ENCODE measurements at places on chromosomes 16 and 17.

DNA sequence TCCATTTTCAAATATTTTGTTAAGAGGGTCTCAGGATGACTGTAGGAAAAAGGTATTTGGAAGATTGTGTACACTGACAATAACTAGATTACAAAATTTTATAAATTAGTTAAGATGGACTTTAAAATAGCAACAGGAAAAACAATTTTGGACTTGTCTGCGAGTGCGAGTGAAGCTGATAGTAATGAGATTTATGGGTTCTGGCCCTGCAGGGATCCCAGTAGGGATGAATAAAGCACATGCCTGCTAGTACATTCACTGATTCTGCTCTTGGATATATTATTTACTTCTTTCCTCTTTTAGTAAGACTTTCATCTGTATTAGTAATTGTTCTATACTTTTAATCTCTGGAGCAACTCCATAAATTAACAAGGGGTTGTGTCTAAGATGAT is 28.2 kb downstream of the PRKCA start:
- no peak for DNase-seq

DNA sequence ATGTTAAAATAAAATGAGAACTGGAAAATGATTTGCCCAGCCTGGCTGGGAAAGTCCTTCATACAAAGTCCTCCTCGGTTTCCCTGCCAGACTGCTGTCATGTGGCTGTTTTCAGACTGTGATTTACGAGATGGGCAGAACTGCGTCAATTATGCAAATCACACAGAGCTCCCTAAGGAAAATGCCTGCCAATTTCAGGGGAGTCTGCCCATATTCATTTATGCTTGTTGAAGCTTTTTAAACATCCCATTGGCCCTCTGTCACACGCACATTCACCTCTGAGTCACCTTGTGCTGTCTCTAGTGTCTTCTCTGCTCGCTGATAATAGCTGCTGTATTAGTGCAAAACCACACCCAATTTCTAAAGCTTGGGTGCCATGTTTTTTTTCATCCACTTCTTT is 81.7 kb upstream of the FAM20A start:
- DNase-seq: no peak

DNA sequence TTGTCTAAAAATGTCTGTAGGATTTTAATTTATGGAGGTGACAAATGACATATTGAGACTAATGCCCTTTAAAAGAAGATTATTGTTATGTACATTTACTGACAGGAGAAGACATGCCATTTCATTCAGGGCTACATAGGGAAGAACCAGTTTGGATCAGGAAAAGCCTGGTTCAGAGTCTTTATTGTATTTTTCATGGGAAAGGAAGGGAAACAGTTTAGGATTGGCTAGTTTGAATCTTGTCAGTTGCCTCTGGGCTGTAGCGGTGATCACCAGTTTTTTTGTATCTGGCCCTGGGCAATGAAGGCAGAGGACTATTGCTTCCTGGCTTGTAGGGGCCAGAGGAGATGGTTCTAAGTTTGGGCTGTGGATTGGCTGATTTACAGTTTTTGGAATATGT is 31.8 kb downstream of the NSRP1 start:
- no peak for DNase-seq

DNA sequence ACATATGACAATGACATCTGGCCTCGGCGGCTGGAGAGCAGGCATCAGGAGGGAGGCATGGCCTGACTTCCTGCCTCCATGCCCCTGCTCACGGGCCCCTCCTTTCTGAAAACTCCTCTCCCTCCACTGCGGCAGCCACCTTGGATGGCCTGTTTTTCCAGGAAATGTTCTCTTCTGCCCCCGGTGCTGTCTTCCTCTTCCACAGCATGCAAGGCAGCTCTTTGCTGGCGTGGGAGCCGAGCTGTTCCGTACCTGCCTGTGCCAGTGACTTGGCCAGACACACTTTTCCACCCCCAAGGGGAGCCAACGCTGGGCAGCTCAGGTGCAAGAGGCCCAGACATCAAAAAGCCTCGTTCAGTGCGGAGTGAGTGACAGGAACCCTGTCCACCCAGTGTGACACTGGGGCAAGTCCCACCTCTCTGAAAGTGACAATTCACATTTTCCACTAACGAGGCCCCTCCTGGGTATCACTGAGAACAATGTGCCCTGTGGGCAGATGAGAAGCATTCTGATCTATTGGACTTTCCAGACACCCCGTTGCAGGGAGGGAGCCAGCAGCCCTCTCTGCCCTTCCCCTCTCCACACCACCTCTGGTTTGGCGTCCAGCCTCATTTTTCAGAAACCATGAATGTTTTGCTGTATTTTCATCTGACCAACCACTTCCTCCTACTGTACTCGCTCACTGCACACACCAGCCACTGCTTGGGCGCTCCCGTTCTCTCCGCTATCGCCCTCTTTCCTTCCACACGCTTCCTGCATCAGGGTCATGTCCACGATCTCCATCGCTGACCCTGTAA is 31.2 kb downstream of the NSMCE1 start:
- DNase-seq: peak; percentile 53

GRCh38 chr17:82989881-82990280 is 89.5 kb upstream of the METRNL start:
- no peak for DNase-seq

GRCh38 chr17:4574448-4575045 is 9.8 kb upstream of the SMTNL2 start:
- no peak for DNase-seq

DNA sequence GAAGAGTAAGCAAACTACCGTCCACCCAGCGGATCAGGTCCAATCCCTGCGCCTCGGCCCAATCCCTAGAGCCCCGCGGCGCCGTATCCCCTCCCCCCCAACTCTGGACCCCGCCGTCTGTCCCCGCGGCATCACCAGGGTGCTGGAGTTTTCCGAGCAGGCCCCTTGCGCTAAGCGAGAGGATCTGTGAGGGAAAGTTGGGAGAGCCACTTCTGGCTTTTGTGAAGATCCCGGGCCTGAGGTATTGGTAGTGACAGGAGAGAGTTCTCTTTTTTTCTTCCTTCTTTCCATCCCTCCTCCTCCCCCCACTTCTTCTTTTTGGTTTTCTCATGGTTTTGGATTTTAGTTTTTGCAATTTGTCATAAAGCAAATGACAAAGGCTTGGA is 3.5 kb upstream of the DLX4 start:
- DNase-seq: no peak

DNA sequence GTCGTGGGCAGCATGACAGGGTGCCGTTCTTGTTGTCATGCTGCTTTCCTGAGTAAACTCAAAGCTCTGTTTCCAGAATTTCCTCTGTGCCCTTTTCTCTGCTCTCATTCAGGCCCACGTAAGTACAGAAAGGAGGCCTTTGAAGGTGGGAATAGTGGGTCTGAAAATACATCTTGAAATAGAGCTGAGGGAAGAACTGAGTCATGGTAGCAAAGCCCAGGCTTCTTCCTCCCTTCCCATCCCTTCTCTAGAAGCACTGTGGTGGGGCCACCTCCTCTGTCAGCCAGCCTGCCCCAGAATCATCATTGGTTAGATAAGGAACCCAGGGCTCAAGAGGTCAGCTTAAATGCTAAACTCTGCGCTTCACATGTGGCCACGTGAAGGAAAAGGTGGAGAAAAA is 9.4 kb downstream of the CTRL start:
- no peak for DNase-seq

DNA sequence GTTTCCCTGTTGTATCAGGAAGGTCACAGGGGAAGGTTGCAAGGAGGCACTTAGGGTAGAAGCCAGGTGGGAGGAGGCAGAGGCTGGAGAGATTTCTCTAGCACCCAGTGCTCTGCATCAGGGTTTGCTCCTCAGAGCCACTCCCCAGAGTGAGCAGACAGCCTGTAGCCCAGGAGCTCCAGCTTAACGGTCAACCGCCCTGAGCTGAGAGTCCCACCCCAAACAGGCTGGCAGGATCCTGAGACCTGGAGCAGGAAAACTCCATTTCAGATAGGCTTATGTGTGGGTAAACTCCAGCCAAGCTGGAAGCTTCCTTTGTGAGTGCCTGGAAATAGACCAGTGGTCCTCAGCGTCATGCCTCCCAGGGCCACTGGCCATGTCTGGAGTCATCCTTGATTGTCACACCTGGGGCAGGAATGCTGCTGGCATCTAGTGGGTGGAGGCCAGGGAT is 37.9 kb downstream of the MPRIP start:
- no peak for DNase-seq

- no peak for DNase-seq
Observed at GRCh38 chr17:1000597-1001461, 3.9 kb downstream of the TIMM22 start.

GRCh38 chr16:57004387-57005250 is 15.3 kb downstream of the NLRC5 start:
- no peak for DNase-seq

DNA sequence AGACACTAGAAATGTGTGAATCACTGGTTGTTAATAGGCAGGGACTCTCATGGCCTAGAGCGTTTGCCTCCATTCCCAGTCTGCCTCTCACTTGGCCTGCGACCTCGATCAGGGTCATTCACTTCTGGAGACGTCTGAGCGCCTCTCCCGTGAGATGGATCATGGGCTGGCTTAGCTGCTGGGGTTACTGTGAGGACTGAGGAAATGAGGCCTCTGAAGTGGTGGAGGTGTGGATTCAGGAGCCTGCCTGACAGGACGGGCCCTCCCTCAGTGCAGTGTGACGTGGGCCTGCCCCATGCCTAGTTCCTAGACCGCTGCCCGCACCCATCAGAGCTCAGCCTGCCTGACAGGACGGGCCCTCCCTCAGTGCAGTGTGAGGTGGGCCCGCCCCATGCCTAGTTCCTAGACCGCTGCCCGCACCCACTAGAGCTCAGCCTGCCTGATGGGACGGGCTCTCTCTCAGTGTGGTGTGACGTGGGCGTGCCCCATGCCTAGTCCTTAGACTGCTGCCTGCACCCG is 61.9 kb downstream of the BANP start:
- no peak for DNase-seq

- peak; percentile 30 for DNase-seq
Observed at GRCh38 chr16:84735849-84736586, 36.2 kb downstream of the USP10 start.

- DNase-seq: no peak
Observed at GRCh38 chr16:57697896-57698537, 3.4 kb downstream of the DRC7 start.

DNA sequence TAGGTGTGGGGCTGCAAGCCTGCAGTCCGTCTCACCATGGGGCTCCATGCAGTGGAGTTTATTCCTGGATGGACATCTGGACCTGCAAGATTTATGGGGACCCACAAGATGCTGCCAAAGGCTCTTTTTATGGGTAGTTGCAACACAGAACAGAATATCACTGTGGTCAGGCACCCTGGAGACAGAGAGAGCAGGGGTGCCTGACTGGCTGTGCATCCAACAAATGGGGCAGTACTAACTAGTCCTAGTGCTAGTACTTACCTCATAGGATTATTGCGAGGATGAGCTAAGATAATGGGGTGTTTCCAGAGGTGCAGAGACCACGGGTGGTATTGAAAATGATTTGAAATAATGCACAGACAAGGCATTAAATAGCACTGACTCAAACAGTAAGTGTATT is 42.4 kb upstream of the MMP2 start:
- DNase-seq: no peak

GRCh38 chr17:48494335-48494734 is 36.5 kb downstream of the HOXB1 start:
- DNase-seq: no peak

- no peak for DNase-seq
Observed at GRCh38 chr16:4360538-4361021, 9.5 kb upstream of the PAM16 start.

GRCh38 chr17:47739150-47739549 is 6.1 kb downstream of the TBX21 start:
- DNase-seq: no peak

- DNase-seq: no peak
Observed at GRCh38 chr17:15340966-15341365, 431 bp downstream of the TEKT3 start.

DNA sequence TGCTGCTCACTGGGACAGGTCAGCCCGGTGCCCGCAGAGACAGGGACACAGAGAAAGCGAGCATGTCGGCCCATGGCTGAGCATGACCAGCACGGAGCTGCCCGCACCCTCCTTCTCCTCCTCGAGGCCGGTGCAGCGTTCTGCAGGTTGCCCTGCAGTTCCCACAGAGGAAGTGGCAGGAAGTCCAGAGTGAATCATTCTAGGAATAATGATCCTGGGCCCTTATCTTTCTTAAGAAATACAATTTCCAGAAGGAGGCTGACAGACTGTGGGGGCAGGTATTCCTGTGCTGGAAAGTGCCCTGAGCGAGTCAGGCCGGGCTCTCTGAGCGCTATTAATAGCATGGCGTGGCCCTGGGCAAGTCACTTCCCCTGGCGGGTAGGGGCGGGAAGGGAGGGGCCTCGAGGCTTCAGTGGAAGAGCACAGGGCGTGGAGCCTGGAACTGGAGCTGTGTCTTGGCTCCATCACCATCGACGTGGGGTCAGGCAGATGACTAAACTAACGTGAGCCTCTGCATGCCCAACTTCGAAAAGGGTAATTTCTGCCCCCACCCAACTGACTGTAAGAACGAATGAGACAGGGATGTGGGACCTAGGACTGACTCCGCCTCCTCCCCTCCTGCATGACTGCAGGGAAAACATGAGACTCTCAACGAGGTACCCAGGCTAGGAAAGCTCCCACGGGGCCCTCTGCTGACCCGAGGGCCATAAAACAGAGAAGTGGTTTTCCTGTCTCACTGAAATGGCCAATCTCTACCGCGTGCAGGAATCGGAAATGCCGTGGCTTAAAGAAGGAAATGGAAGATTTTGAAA is 9.8 kb downstream of the TMEM204 start:
- DNase-seq: no peak

DNA sequence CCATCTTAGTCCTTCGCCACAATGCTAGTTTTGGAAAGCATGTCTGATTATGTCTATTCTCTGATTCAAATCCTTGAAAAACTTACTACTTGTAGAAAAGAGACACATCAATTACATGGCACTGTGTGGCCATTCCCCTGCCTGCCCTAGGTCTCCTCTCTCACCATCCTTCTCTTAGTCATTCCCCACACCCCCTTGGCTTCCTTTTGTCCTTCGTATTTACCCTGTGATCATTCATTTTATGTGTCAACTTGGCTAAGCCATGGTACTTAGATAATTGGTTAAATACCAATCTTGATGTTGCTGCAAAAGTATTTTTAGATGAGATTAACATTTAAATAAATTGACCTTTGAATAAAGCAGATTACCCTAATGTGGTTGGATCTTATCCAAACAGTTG is 122.9 kb upstream of the CDH11 start:
- no peak for DNase-seq

DNA sequence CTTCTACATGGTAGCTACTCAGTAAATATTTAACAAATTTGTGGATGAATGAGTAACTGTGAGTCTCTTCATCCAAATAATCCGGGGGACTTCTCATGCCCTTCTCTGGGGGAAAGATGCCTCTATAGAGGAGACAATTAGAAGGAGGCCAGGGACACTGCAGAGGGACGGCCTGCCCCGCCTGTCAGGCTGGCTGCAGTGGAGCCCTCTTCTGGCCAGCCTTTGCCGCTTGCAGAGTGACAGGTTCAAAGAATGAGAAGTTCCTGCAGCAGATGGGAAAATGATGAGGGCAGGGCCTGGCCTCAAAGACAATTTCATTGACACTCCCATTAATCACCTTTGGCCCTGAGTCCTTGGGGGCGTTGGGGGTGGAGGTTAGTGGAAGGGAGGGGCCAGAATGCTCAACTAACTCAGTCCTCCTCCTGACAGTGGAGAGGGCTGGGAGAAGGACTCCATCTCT is 339.0 kb downstream of the MAF start:
- DNase-seq: peak; percentile 44
